Hematopoietic multipotent progenitor cell treated with erythropoietin and hydrocortisone succinate and interleukin-3 and kit ligand, for 15 days (in vitro differentiated cells): ENCODE measurements at places on chromosomes 6 and 20.
A peak's percentile ranks its signal among the peaks of the same experiment; 100 is the strongest.

DNA sequence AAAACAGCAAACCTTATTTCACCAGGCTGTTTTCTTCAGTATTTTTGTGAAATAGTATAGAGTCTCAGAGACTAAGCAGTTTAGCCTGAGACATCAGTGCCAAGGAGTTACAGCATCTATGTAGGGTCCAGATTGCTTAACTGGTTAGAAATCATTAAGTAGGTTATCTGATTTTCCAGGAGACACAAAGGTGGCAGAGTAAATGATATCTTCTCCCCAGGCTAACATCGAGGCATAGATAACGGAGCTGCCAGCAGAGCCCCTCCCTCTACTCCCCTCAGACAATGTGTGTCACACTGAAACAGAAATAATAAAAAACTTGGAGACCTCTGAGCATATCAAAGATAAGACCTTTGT lies 473.0 kb upstream of the CITED2 start:
- DNase-seq = no peak

DNA sequence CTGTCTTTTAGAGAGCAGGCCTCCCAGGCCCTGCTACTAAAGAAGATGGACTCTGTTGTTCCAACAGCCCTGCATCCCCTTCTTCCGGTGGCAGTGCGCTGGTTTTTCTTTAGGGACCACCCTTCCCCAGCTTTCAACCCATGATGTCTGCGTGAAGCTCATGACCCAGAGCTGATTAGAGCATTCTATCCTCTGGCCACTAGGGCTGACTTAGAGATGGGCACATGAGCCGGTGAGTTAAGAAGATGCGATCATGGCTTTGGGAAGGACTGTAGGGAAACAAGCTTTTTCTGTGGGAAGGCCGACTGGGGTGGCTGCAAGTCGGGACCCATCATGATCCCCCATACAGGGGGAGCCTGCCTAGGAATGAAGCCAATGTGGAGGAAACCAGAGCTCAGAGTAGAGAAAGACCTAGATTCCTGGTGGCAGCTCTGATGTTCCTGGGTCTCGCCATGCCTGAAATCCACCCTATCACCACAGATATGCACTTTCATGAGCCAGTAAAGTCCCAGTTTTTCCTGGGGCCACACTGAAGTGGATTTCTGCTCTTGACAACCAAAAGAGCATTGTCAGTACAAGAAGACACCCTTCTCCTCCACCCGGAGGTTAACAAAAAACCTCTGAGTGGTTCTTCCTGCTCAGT lies 29.1 kb upstream of the STX16 start:
- DNase-seq = no peak

DNA sequence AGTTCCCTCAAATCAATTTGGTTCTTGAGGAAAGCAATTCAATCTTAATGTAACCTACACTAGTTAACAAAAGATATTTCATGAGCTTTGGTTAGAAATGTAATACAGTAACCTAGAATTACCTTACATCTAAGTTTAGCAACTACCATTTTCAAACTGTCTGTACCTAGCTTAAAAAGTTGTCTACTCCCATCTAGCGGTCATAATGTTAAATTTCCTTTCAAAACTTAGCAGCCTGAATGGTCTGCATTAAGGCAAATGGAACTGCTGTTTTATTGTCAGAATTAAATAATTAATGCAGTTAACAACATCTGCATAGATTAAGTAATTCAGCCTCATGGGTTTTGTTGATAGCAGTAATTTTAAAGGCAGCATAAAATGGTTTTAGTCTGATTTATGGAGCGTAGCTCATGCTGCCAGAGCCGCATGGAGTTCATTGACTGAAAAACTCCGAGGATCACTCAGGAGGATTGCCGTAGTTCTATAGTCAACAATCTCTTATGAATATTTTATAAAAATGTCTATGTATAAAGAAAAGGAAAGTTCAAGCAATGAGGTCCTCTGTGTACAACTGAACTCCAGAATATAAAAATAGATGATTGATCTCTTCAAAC lies 485.4 kb upstream of the MANEA start:
- peak; percentile 2 for DNase-seq

DNA sequence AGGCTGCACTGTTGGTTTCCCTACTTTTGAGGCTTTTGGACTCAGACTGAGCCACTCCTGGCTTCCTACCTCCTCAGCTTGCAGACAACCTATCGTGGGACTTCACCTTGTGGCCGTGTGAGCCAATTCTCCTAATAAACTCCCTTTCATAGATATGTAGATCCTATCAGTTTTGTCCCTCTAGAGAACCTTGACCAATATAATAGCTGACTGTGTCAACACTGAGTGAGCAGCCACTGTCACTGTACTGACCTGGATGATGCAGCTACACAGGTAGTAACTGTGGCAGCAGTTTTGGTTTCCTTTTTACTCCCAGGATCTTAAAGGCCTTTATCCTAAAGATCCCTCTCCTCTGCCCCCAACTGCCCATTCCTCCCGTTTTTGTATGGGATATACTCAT lies 70.2 kb downstream of the SLC22A3 start:
- no peak for DNase-seq

DNA sequence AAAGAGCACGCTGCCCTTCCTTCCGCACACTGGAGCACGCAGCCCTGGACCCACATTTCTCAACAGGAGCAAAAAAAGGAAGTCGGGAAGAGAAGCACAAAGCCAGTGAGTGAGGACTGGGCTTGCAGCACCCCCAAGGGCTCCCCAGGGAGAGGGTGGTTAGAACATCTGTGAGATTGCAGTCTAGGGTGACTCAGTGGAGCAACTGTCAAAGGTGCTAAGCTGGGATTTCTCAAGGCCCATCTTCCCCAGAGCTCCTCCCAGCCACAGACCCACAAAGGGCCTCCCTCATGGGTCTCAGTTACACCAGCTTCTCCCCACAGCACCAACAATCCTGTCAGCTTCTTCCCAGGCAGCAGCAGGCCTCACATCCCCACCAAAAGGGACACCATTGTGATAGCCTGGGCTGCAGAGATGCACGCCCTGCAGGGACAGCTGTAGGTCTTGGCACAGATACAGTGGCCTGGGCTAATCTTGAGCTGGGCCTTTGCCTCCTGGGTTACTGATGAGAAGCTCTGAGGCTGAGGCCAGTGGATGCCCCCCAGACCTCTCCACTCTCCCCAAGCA lies 39.6 kb upstream of the CD93 start:
- DNase-seq = peak; percentile 67

GRCh38 chr6:143332153-143332845 lies 118.2 kb downstream of the ADAT2 start:
- DNase-seq = no peak

- DNase-seq = no peak
Measured at GRCh38 chr6:143607974-143608373, 69.8 kb upstream of the PHACTR2 start.

- DNase-seq = no peak
Measured at GRCh38 chr6:135195041-135195440, 13.9 kb downstream of the MYB start.

DNA sequence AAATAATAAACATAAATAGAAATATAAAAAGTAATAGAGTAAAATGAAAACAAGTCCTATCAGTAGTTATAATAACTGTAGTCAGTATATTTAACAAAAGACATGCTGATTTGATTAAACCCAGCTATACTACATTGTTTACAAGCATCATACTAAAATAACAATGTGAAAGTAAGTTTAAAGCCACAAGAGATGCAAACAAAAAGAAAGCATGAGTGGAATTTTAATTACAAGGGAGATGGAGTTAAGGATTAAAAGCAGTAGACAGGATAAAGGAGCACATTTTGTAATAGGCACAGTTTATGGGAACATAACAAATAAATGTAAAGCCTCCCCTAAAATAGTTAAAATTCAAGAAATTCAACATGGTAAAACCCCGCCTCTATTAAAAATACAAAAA lies 41.5 kb downstream of the SENP6 start:
- DNase-seq = no peak
